ENCODE measurements at places on chromosomes 6 and 20.

DNA sequence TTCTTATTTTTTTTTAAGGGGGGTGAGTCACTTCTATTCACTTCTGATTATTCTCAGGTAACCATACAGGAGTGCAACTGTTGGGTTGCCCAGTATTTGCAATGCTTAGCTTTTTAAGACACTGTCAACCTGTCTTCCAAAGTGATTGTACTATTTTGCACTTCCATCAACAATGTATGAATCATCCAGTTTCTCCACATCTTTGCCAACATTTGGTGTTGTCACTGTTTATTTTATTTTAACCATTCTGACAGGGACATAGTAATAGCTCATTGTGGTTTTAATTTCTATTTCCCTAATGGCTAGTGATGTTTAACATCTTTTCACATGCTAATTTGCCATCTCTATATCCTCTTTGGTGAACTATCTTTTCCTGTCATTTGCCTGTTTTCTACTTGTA lies 1.4 kb upstream of the SLC13A3 start:
- no peak for DNase-seq

DNA sequence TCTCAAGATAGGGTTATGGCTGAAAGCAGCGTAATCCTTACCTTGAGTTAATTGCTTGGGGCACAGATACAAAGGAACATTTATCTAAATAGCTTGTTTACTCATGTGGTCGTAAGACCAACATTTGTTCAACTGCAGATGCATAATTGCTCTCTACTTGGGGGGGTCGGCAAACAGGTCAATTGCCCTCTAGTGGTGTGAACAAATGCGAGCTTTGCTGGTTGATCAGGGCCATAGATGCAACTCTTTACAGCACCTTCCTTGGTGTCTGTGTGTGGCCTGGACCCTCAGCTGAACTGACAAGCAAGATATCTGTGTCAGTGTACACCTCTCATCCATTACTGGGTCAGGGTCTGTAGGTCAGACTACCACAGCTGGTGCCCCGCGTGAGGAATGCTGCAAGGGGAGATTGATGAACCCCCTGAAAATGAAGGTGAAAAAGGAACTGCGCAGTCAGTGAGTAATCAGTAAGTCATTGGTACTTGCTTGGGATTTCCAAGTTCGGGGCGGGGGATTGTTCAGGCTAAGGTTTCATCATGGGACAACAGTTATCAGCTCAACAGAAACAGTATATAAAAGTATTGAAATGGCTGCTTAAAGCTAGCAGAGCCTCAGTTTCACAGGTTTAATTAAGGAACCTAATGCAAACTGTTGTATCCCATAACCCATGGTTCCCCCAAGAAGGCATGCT lies 24.0 kb downstream of the HLA-DPA1 start:
- no peak for DNase-seq

- DNase-seq = no peak
These were observed 13.6 kb downstream of the POU3F2 start for GRCh38 chr6:98847779-98848538.

DNA sequence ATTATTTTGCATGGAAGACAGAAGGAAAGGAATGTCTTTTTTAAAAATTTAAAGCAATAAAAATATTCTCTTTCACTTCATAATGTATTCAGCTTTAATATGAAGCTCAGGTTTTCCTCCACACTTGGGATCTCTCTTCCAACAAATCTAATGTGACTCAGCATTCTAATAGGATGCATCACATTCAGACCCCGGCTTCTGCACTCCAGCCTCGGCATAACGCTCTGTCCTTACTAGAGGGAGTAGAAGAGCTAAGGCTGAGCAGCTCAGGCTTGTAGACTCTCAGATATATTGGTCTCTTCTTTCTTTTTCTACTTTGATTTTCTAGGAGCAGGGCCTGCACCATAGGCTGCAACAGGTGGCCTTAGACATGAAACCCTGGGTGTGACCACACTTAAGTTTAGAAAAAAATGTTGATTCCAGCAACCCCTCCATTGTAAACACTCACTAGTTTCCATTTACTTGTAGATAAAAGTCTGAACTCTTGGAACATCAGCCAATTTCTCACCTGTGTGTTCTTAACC lies 161.7 kb downstream of the PAK5 start:
- DNase-seq = no peak

DNA sequence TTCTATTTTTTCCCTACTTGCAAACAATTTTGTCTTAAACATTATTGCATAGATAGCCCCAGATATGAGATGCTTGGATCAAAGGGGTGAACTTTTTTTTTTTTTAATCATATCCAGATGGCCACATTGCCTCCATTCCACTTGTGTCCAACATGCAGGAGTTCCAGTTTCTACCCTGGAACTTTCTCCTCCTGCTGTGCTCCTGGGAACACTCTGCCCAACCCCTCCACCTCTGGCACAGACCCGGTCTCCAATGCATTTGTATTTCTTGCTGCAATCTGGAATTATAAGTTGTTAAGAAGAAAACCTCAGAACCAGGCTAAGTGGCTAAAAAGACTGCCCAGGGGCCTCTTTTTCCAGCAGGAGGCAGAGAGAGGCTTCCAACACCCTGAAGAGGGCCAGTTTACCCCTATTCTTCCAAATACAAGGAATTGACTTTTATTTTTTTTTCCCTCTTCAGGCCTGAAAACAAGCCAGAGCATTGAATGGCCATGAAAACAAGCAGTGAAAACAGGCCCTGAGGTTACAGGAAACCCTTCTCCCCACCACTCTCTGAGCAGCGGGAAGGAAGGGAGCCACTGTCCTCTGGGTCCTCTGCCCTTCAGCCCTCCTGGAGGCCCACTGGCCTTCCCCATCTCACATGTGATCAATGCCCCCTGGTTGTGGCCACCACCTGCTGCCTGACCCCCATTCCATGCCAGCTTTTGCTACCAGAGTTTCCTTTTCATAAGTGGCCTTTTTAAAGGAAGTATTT lies 44.3 kb downstream of the PDYN start:
- no peak for DNase-seq

GRCh38 chr6:140036196-140036595 lies 661.7 kb upstream of the CITED2 start:
- DNase-seq = no peak

- DNase-seq = peak; percentile 37
These were observed 91.8 kb upstream of the NHSL1 start for GRCh38 chr6:138590796-138591709.

DNA sequence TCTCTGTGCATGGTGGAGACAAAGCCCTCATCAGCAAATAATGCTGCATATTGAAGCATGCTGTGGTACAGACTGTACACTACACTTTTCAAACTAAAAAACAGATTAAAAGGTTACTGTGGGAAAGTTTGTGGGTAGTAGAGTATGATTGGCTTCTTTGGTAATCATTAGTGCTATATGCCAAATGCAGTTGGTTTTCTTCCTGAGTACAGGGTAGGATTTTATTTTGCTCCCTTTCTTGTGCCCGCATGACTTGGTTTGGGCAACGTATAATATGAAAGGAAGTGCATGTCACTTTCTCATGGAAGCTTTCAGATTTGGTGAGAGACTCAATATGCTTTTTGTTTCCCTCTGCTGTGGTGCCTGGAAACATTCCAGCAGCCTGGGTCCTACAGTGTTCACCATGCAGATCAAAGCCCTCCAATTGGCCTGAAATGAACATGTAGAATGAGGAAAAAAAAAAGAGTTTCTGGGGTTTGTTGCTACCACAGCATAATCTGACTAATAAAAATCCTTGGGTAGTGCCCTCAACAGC lies 270.7 kb upstream of the ADGRB3 start:
- DNase-seq = no peak

GRCh38 chr6:39188571-39188970 lies 40.7 kb downstream of the KCNK5 start:
- DNase-seq = no peak

- DNase-seq = no peak
These were observed 79.8 kb downstream of the ANKEF1 start for GRCh38 chr20:10114598-10114997.

DNA sequence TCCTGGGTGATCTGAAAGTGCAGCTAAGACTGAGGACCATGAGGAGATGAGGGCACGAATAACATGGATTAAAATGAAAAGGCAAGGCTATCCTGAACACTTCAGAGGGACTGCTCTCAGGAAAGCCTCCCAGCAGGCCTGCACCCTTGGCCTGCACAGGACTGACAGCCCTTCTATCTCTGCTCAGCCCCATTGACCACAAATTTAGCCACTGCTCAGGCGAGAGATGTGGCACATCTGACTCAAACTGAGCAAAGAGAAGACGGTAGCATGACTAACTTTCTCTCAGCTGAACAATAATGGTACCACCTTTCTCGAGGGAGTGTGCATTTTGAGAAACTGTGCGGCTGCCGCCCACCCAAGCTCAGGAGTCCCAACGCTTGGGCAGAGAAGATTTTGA lies 257.5 kb downstream of the ADGB start:
- DNase-seq = no peak

DNA sequence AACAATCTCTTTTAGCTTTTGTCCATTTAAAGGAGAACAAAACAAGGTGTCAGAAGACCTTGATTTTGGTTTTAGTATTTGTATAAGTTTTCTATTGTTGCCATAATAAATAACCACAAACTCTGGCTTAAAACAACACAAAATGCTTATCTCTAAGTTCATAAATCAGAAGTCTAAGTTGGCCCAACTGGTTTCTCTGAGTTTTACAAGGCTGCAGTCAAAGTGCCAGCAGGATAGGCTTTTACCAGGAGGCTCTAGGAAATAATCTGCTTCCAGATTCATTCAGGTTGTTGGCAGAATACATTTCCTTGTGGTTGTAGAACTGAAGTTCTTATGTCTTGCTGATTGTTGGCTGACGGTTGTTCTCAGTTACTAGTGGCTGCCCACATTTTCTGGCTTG lies 147.2 kb upstream of the HMGCLL1 start:
- no peak for DNase-seq
